ENCODE measurements at places on chromosomes 11 and 22.

DNA sequence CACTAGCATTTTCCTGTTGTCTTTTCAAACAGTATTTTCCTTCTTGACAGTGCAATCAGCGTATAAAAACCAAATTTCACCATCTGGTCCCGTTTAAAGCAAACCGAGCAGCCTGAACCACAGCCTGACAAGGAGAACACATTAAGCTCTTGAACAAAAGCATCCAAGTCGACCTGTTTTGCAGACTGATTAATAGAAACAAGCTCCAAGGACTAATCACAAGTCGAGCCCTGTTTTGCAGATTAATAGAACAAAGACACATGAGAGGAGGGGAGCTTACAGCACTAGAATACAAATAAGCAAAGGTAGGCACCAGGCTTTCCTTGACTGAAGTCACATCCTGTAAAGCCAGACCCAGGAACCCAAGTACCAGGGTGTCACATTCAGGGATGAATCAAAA is 104.8 kb downstream of the MPPED2 start:
- DNase-seq = no peak

GRCh38 chr22:16957781-16958180 is 50.2 kb downstream of the GAB4 start:
- no peak for DNase-seq

DNA sequence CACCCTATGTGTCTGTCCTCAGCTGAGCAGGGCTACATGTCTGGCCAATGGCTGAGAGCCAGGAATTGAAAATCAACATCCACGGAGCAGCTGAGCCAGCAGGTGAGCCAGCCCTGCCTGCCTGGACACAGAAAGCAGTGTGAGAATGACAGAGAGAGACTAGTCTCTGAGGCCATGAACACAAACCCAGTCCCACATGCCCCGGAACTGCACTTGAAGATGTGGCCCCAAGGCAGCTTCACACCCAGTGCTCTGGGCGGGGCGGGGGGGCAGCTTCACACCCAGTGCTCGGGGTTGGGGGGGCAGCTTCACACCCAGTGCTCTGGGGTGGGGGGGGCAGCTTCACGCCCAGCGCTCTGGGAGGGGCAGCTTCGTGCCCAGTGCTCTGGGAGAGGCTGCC is 37.6 kb downstream of the TRMU start:
- no peak for DNase-seq

- DNase-seq = no peak
Measured at GRCh38 chr22:42172773-42173172, 42.2 kb upstream of the CYP2D6 start.

GRCh38 chr11:1073261-1073724 is 1.4 kb upstream of the MUC2 start:
- DNase-seq = no peak

DNA sequence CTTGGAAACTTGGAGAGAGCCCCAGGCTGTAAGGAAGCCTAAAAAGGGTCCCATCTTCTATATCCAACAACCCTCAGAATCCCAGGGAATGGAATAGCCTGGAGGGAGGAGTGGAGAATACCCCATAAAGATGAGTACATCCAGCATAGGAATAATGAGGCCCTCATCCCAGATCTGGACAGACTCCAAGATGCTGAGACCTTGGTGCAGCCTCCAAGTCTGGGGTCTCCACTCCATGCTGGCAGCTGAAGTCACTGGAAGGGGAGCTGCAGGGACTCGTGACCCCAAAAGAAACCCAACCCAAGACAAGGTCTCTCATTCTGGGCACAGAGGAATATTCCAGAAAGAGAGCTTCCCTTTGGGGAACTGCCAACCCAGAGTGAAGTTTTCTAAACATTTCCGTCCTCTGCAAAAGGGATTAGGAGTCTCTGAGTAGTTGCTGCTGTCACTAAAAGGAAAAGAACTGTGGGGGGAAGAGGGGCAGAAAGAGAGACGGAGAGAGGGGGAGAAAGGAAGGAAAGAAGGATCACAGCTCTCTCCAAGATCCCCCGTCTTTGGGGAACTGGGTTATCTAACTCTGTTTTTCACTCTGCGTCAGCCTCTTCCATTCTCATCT is 589 bp downstream of the SCGB1A1 start:
- no peak for DNase-seq

GRCh38 chr11:40885250-40885954 is 574.0 kb downstream of the LRRC4C start:
- no peak for DNase-seq

All from T1000 (cell line).